Heart left ventricle (tissue), 16 donors: ENCODE measurements at places on chromosomes 4 and X. TPM values are rescaled to one million over a fixed set of nuclear protein-coding genes. Genes with fewer than 3 reads are reported as not detected.

Gene PIGA
- total RNA-seq: 4.5 TPM

Gene BMP3
- total RNA-seq: not detected

Gene TAF7L
- total RNA-seq: not detected

Gene ZNF674
- total RNA-seq: 0.81 TPM

Gene WNK3
- total RNA-seq: 0.47 TPM

Gene SOX3
- total RNA-seq: not detected

Gene SH3BP2
- total RNA-seq: 40.8 TPM

Gene SPANXA1
- not detected for total RNA-seq

GRCh38 chr4:15381806-15382338, 46.0 kb upstream of the C1QTNF7 start:
- H3K27me3 ChIP-seq: no peaks in the 10 kb centered on the region
- no peak overlapping the region for H3K27ac ChIP-seq
- H3K36me3 ChIP-seq: no peaks in the 10 kb centered on the region

DNA sequence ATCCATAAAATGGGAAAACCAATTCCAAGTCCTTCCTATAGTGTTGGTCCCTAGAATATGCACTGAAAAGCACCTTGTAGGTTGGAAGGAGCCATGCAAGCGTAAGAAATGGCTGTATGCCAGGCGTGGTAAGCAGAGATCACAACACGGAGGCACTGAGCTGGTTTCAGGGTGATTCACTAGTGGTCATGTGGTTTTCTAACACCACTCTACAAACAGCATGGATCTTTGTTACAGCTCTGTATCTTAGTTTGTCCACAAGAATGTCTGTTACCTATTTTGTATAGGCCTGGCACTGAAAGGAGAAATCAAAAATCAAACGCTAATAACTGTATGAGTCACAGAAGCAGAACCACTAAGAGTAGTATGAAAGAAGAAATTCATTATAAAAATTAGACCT, 71.9 kb downstream of the MAGEB17 start:
- H3K4me1 ChIP-seq: no peaks in the 10 kb centered on the region
- H3K4me3 ChIP-seq: no peak overlapping the region
- no peaks in the 10 kb centered on the region for H3K36me3 ChIP-seq

DNA sequence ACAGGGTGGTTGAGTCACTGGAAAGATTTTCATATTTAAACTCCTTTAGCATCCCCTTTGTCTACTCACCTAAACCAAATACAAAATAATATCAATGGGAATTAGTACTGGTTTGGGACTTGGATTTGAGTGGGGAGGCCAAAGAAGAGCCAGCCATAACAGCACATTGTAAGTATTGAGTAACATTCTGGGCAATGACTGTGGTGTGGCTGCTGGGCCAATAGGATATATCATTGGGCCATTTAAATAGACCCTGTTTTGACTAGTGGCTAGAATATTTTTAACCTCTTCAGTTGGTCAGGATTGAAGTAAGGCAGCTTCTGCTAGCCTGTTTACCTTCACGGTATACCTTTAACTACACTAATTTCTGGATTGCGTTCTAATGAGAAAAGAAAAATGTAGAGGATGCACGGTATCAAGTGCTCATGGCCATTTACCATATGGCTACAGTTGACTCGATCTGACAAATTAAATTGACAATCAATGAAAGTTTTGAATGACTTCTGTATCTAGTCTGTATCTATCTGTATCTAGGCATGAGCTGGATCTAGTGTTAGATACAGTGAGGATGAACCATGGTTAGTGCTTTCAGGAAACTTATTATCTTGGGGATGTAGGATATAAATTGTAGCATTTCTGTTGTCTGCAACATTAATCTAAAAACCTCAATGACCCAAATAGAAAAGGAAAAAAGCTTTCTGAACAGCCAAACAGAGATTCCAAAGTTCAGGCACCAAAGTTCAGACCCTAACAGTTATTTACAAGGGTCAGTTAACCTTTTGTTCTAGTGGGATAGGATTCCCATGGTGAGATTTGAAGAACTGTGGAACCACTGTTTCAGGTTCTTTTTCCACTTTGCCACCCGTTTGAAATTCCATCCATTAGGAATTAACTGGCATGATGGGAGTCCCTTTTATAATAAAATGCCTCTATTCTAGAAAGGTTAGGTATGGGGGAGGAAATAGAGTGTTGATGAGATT, 6.8 kb upstream of the ALB start:
- H3K36me3 ChIP-seq: no peaks in the 10 kb centered on the region
- H3K27ac ChIP-seq: no peak overlapping the region
- DNase-seq: no peak
- H3K27me3 ChIP-seq: peaks cover 5% of the 10 kb centered on the region

GRCh38 chrX:17768997-17769396, 31.7 kb downstream of the SCML1 start:
- no peaks in the 10 kb centered on the region for H3K36me3 ChIP-seq
- no peaks in the 10 kb centered on the region for H3K4me1 ChIP-seq
- no peak for DNase-seq

DNA sequence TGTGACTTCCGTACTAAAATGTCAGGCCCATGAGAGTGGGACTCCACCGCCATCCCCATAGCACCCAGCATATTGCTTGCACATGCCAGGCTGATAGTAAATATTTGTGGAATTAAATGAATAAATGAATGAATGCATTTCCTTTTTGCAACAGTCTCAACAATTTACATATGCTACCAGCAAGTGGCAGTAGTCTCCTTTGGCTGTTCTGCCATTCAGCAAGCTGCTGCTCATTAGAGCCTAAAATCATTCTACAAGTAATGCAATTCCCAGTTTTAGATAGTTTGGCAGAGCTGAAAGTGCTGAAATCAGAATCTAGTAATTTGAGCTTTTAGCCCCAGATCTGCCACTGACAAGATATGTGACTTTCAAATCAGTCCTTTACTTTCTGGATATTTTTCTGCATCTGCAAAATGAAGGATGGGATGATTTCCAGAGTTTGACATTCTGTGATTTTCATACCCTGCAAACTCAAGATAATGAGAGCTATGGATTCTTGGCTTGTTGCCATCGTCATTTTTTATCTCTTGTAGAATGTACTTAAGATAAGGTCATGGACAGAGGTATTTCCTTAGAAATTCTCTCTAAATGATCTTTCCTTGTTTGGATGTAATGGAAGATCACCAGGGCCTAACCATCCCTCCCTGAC, 35.7 kb upstream of the INTS6L start:
- H3K4me1 ChIP-seq: no peaks in the 10 kb centered on the region
- no peak overlapping the region for H3K4me3 ChIP-seq
- no peaks in the 10 kb centered on the region for H3K36me3 ChIP-seq
- H3K27me3 ChIP-seq: peaks cover 5% of the 10 kb centered on the region
- H3K27ac ChIP-seq: no peak overlapping the region

DNA sequence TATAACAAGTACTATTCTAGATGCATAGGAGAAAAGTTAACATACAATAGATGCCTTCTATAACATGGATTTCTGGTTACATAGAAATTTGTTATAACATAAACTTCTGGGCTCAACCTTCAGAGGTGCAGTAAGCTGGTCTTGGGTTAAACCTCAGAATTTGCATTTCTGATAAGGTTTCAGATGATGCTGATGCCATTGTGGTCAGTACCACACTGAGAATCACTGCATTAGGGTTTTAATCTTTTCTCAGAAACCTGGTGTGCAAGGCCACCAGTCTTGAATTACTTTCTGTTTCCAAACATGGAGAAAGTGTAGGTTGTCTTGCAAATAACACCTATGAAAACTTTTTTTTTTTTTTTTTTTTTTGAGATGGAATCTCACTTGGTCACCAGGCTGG, 146.2 kb downstream of the SPOCK3 start:
- H3K27ac ChIP-seq: no peak overlapping the region
- H3K36me3 ChIP-seq: no peaks in the 10 kb centered on the region
- no peak overlapping the region for H3K4me3 ChIP-seq
- DNase-seq: no peak
- H3K27me3 ChIP-seq: no peaks in the 10 kb centered on the region
- no peaks in the 10 kb centered on the region for H3K4me1 ChIP-seq

GRCh38 chr4:61505773-61506685, 305.9 kb downstream of the ADGRL3 start:
- no peaks in the 10 kb centered on the region for H3K4me1 ChIP-seq
- H3K27ac ChIP-seq: no peak overlapping the region
- DNase-seq: no peak
- no peak overlapping the region for H3K4me3 ChIP-seq

- peaks cover 5% of the 10 kb centered on the region for H3K36me3 ChIP-seq
- DNase-seq: no peak
- H3K27me3 ChIP-seq: no peaks in the 10 kb centered on the region
Observed at GRCh38 chr4:146190456-146190855, 14.9 kb downstream of the LSM6 start.

- no peaks in the 10 kb centered on the region for H3K27me3 ChIP-seq
- no peak overlapping the region for H3K27ac ChIP-seq
- peaks cover 9% of the 10 kb centered on the region for H3K36me3 ChIP-seq
- no peak overlapping the region for H3K4me3 ChIP-seq
- DNase-seq: no peak
- no peaks in the 10 kb centered on the region for H3K4me1 ChIP-seq
Observed at GRCh38 chrX:41553688-41554087, 106.5 kb downstream of the NYX start.

GRCh38 chr4:5967783-5968182, 50.4 kb downstream of the C4orf50 start:
- no peak overlapping the region for H3K4me3 ChIP-seq
- no peaks in the 10 kb centered on the region for H3K27me3 ChIP-seq
- no peaks in the 10 kb centered on the region for H3K4me1 ChIP-seq
- H3K36me3 ChIP-seq: no peaks in the 10 kb centered on the region
- no peak for DNase-seq

GRCh38 chrX:11953615-11954014, 184.7 kb upstream of the FRMPD4 start:
- H3K4me1 ChIP-seq: no peaks in the 10 kb centered on the region
- no peaks in the 10 kb centered on the region for H3K27me3 ChIP-seq
- H3K4me3 ChIP-seq: no peak overlapping the region
- DNase-seq: no peak
- H3K36me3 ChIP-seq: no peaks in the 10 kb centered on the region
- no peak overlapping the region for H3K27ac ChIP-seq

DNA sequence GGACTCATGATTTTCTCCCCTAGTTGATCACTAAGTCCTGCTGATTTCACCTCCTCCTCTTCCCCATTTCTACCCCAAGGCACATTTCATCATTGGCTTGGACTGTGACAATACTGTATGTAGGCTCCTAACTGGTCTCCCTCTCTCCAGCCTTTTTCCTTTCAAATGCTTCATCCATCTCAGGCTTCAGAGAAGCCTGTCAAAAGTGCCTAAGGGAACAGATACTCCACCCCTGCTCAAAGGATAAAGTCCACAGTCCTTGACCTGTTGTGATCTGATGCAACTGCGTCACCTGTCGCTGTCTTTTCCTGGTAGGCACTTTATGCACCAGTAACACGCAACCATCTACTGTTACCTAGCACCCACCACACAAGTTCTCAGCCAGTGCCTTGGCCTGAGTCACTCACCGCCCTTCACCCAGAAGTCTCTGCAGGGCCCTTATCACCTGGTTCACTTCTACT, 12.8 kb downstream of the SCARB2 start:
- no peak overlapping the region for H3K27ac ChIP-seq
- no peaks in the 10 kb centered on the region for H3K27me3 ChIP-seq
- H3K36me3 ChIP-seq: no peaks in the 10 kb centered on the region
- H3K4me1 ChIP-seq: peaks cover 97% of the 10 kb centered on the region
- DNase-seq: no peak

DNA sequence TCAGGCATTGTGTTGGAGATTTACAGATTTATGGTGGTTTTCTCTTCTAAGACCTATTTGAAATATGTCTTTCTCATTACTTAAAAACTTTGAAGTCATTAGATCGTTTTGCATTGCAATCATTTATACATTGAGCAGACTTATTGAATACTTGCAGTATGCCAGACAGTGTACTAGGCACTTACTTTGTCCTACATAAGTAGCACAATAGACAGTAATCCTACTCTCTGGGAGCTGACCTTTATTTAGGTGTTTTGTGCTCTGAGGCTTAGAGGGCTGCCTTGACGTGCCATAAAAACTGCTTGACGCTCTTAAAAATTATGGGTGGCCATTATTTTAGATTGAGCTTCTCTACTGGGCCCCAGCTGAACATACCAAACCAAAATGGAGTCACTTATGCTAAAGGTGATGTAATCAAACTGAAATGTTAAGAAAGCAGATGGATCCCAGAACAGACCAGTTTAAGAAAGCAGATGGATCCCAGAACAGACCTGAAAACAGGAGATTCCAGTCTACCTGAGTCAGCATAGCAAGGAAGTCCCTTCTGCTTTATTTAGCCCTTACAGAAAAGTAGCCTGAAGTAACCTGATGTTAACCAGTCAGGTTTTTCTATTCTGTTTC, 42.4 kb downstream of the PTTG2 start:
- no peak overlapping the region for H3K27ac ChIP-seq
- no peaks in the 10 kb centered on the region for H3K36me3 ChIP-seq
- no peaks in the 10 kb centered on the region for H3K27me3 ChIP-seq
- peaks cover 49% of the 10 kb centered on the region for H3K4me1 ChIP-seq
- H3K4me3 ChIP-seq: no peak overlapping the region

DNA sequence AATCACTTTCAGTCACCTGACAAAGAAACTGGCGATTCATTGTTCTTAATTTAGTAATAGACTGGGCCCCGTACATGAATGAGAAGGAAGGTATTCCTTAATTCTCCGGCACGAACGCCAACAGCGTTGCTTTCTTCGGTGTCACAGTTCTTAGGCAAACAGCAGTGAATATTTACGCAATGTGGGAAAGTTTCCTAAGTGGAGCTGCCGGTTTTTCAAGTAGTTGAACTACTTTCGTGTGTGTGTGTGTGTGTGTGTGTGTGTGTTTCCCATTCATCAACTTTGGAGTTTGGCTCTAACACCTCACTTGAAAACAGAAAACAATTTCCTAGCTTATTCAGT, 651 bp downstream of the NXT2 start:
- peak overlapping the region; percentile 91 for H3K27ac ChIP-seq
- peak overlapping the region; percentile 43 for H3K4me3 ChIP-seq
- no peak for DNase-seq
- no peaks in the 10 kb centered on the region for H3K36me3 ChIP-seq
- no peaks in the 10 kb centered on the region for H3K27me3 ChIP-seq
- H3K4me1 ChIP-seq: no peaks in the 10 kb centered on the region

GRCh38 chr4:6534050-6534449, 40.9 kb upstream of the MAN2B2 start:
- no peaks in the 10 kb centered on the region for H3K4me1 ChIP-seq
- H3K36me3 ChIP-seq: no peaks in the 10 kb centered on the region
- no peaks in the 10 kb centered on the region for H3K27me3 ChIP-seq
- no peak overlapping the region for H3K27ac ChIP-seq
- H3K4me3 ChIP-seq: no peak overlapping the region
- no peak for DNase-seq

DNA sequence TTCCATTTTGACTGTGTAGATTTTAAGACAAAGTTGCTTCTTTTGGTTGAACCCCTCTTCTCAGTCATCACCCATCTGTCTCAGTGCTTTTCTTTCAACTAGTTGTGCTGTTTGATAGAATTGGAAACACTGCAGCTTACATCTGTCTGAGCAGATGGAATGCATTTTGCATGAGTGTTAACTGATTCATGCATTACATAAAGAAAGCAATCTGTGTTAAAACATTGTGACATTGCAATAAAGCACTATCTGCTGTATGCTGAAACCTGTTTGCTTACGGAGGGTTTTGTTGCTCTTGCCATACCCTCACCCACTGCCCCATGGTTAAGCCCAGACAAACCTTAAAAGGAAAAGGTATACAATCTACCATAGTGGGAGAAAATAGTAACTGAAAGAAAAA, 47.4 kb downstream of the NRK start:
- no peak for DNase-seq
- H3K27me3 ChIP-seq: no peaks in the 10 kb centered on the region

- no peak overlapping the region for H3K27ac ChIP-seq
- H3K4me3 ChIP-seq: no peak overlapping the region
- peaks cover 6% of the 10 kb centered on the region for H3K27me3 ChIP-seq
- H3K36me3 ChIP-seq: no peaks in the 10 kb centered on the region
- no peak for DNase-seq
Observed at GRCh38 chrX:100871594-100872560, 2.3 kb downstream of the NOX1 start.

- DNase-seq: no peak
- H3K36me3 ChIP-seq: no peaks in the 10 kb centered on the region
Observed at GRCh38 chrX:53474707-53475106, 40.5 kb upstream of the HSD17B10 start.
